ENCODE measurements at places on chromosomes 11 and 22. TPM values are rescaled to one million over a fixed set of nuclear protein-coding genes. Genes with fewer than 3 reads are reported as not detected.

Gene C11orf87
- 9.0 TPM for total RNA-seq

- DNase-seq, result no peak
These were observed 51.8 kb upstream of the ASPHD2 start for GRCh38 chr22:26377170-26377830.

- DNase-seq, result no peak
These were observed 859 bp upstream of the BIRC3 start for GRCh38 chr11:102316346-102316904.

DNA sequence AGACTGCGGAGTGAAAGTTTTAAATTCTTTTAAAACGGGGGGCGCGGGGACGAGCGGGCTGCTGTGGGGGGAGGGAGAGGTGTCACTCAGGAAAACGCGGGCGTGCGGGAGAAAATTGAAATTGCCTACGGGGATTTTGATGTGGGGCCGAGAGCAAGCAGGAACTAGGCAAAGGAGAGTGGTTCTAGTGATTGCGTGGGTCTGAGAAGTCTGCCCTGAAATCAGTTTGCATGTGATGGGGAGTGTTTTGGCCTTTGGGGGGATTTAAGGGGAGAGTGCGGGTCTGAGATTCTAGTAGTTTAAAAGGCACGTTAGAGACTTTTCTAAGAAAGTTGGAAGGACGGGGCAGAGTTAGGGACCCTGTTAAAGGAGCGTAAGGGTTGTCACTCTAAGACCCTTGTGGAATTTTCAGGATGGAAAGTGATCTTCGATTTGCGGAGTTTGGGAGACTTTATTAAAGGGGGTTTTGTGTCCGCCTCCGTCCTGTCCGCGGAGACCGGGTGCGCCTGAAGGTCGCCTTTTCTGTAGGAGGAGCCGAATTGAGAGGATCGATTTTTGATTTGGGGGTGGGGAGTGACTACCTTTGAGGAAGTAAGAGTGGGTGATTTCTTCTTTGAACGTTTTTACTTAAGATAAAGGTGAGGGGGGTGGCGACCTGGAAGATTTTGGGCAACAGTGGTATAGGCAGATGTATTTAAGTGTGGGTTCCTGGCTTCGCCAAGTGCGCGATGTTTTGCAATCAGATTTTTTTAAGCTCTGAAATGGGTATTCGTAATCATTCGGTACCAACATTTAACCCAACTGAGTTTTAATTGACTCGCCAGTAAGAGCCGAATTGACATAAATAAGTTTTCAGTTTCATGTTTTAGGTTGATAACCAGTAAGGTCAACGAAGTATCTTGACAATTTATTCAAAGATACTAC lies 1.1 kb downstream of the EED start:
- no peak for DNase-seq

DNA sequence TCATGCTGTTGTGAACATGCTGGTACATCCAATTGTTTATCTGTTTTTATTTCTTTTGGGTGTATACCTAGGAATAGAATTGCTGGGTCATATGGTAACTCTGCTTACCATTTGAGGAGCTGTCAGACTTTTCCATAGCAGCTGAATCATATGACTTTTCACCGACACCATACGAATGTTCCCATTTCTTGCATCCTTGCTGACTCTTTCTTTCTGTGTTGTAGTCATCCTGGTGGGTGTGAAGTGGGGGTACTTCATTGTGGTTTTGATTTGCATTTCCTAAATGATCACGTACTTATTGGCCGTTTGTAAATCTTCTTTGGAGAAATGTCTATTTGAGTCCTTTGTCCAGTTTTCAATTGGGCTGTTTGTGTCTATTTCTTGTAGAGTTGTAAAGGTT lies 26.5 kb downstream of the ATXN10 start:
- no peak for DNase-seq

Gene CECR2
- 0.63 TPM for total RNA-seq

DNA sequence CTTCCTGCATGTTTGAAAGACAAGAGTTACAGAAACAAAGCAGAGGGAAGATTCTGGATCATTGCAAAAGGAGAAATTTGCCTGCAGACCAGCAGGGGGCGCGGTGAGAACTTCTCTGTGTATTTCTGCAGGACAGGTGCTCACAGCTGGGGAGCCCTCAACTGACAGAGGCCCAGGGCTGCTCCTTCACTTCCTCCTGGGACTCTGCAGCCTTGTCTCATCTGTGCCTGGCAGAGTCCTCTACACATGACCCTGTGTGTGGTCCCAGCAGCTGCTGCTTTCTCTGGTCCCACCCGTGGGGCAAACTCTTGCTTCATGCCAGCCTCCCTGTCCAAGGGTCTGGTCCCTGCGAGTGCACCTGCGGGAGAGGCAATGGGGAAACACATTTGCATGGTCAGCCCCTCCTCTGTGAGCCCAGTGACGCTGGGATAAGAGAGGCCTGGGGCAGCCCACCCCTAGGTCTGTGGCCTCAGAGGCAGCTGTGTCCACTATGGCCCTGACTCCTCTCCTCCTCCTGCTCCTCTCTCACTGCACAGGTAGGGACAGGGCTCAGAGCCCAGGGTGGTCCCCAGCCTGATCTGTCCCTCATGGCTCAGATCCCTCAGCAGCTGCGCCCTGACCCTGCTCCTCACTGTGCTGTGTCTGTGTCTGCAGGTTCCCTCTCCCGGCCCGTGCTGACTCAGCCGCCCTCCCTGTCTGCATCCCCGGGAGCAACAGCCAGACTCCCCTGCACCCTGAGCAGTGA lies 43.2 kb upstream of the VPREB1 start:
- no peak for DNase-seq

- DNase-seq, result no peak
These were observed 8.3 kb upstream of the HTR3B start for GRCh38 chr11:113896156-113896879.

DNA sequence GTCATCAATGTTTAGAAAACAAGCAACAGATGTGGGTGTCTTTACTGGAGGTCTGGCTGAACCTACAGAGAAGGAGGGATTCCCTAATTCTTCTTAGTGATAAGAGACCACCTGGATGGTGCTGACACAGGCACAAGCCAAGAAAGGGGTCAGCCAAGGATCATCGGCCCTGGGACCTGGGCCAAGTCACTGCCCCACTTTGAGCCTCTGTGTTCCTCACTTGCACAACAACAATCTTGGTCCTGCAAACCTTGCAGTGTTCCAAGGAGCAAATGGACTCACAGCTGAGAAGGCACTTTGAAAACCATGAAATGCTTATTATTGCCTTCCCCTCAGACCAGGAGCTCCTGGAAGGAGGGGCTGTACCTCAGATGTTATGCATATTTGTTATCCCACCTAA lies 7.0 kb upstream of the KCNE3 start:
- peak; percentile 57 for DNase-seq

Gene MMP8
- not detected for total RNA-seq

- no peak for DNase-seq
These were observed 29.3 kb upstream of the TCF20 start for GRCh38 chr22:42299586-42300258.

Gene CD3D
- not detected for total RNA-seq

- no peak for DNase-seq
These were observed 111.3 kb downstream of the PLEKHA7 start for GRCh38 chr11:16902781-16903378.

GRCh38 chr11:63958008-63958407 lies 16.4 kb upstream of the COX8A start:
- DNase-seq, result no peak

DNA sequence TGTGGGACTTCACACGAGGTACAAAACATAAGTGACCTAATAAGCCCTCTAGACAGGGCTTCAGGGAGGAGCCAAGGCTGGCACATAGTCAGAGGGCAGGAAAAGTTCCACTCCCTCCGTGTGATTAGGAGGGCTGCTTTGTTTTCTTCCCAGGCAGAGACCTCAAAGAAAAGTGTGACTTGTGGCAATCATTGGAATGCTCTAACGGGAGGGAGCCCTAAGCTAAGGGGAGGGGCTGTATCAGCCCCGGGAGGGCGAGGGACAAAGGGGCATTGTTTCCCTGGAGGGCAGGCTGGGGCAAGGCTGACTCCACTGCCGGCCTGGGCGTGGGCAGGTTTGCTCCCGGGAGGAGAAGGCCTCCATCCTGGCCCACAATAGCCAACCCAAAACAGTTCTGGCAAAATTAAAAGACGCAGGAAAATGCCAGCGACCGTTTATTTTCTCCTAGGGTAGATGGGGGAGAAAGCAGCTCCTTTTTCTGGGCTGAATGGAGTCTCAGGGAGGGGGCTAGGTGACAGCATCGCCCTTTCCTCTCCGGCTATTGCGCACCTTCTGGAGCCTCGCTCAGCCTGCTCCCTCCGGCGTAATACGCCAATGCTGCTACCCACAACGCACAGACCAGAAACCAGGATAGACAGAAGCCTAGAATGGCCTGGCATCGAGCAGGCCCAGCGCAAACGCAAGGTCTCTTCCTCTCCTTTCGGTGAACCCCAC lies 60.2 kb downstream of the ENDOD1 start:
- no peak for DNase-seq

Gene GAS2
- 0.70 TPM for total RNA-seq

DNA sequence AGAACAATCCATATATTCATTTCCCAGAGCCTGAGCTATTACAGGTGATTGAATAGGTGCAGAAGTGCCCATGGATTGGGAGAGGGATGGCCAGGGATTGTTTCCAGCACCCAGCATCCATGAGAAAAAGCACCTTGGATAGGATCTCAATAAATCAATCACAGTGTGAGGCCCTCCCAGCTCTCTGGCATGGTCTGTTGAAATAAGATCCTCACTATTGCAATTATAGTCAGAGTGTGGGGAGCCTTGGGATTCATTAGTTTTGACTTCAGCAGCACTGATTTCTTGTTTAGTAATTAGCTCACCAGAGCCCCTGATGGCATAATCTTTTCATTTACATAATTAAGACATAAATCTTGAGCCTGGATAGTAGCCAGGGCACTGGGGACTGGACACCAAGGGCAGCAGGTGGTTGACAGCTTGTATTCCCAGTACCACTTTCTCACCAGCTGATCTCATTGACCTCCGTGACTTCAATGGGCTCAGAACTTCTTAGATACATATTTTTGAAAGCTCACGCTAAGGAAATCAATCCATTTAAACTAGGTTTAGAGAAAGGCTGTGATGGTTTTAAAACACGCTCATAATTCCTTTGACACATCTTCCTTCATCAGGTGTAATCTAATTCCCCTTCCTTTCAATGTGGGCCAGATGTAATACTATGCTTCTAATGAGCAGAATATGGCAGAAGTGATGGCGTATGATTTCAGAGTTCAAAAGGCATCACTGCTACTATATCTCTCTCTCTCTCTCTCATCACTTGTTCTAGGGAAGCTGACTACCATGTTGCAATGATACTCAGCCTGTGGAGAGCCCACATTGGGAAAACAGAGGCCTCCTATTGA lies 22.1 kb upstream of the DRD2 start:
- no peak for DNase-seq

GRCh38 chr11:122229078-122229477 lies 113.1 kb upstream of the BLID start:
- DNase-seq, result no peak

DNA sequence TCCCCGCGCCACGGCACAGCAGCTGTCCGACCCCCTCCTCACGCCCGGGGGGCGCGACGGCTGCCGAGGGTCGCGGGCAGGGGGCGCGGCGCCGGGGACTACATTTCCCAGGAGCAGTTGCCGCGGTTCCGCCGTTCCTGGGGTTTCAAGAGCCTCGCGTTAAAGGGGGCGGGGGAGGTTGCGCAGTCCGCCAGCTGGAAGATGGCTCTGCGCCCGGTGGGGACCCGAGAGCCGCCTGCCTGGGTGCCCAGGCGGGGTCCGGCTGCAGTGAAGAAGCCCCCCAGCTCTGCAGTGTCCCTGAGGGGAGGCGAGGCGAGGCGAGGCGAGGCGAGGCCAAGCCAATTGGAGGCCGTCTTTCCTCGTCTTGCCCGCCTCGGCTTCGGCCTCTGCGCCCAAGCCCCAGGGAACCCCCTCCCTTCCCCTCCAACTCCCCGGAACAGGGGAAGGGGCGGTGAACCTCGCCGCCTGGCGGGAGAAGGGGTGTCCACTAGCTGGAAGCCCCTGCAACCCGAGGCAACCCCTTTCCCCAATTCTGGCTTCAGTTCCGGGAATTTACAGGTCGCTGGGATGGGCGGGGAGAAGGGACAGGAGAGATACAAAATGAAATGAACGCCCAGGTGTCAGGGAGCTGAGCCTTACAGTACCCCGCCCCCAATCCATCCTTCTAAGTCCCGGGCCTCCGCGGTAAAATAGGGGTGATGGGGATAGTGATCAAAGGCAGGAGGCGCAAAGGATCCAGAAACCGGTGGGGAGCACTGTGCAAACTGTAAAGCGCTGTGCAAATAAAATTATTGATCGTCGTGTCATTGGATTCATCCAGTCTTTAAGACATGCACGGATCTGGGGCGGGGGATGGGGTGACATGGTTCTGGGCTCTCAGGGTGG lies 5.2 kb upstream of the GCAT start:
- DNase-seq, result no peak
